ENCODE measurements at places on chromosomes 5 and 9.

DNA sequence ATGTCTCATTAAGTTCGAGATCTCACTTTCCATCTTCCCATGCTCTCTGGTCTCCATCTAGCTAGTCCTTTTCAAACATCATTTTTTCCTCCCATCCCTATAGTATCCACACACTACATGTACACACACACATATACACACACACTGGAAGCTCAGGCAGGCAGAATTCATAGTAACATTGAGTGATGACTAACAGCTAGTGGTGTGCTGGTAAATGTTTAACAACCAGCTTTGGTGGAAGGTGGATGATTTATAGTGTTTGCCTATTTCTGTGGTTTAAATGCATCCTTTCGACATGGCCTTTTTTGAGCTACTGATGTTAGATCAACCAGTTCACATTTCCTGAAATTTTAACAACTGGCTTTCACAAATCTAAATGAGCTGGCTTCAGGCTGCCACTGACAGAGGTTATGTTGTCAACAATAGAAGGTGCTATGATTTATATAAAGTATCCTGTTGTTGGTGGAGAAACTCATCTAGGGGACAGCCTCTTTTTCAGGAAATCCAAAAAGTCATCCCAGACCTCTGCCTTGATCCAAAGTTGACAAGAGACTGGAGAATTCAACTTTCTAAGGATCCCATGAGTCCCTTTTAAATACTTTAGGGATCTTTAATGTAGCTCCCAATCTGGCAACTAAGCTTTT is 117.8 kb downstream of the CCDC192 start:
- no peak for DNase-seq

GRCh38 chr5:80122579-80122978 is 87.4 kb downstream of the THBS4 start:
- no peak for DNase-seq

GRCh38 chr5:56146674-56147073 is 86.5 kb downstream of the ANKRD55 start:
- DNase-seq, result no peak

DNA sequence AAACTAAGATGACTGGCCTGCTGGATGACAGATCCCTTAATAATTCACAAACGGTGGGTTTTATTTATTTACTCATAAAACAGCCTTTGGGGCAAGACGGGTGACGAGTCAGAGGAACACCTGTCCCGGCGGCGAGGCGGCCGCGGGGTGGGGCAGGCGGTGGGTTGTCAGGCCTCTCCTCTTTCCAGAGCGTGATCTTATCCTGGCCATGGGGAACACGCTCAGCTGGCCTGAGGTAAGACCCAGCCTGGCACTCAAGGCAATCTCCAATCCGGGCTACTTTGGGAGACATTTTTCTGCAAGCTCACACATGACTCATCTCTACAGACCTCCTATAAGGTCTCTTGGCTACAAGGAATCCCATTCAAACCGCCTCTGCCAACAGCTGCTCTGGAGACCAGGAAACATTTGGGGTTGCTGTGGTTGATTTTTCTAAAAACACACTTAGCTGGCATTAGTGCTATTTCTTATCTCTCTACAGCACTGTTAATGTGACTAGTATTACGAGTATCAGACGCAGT is 6.3 kb downstream of the RAPGEF1 start:
- DNase-seq, result peak; percentile 73

- DNase-seq, result no peak
Observed at GRCh38 chr9:16125629-16126028, 572.8 kb downstream of the CCDC171 start.

DNA sequence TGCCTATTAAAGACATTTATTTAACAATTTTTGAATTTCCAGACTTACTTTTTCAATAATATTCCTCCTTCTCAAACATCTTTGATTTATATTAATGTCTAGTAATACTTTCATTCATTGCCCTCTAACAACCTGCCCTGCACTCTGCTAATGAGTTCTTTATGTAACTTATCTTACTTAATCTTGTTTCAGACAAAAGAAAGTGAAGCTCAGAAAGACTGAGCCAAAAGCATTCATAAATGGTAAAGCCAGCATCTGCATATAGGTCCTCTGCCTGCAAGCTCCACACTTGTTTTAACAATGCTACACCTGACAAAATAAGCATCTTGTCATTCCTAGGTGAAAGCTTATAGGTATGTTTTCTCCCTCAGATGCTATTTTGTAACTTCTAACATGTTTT is 2.4 kb upstream of the TNPO1 start:
- DNase-seq, result no peak

DNA sequence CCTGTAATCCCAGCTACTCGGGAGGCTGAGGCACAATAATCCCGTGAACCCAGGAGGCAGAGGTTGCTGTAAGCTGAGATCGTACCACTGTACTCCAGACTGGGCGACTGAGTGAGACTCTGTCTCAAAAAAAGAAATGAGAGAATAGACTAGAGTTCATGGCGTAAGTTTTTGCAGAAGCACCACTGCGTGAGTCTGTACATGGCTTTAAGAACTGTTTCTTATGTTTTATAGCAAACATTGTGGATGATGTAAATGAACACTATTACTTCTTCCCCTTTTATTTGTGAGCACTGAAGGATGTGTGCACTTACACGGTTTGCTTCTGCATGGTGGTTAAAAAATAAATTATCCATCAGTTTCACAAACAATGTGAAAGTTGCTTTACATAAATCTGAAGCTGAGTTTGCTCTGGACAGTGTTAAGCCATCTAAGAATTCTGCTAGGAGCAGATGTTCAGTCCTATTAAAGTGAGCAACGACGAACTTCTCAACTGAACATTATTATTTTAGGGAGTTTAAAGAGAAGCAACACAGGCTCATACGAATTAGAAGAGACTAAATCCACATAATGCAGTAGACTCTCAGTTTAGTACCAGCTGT is 52.5 kb downstream of the ZFAND5 start:
- DNase-seq, result no peak

GRCh38 chr5:11863911-11864310 is 40.3 kb downstream of the CTNND2 start:
- DNase-seq, result no peak

- no peak for DNase-seq
Observed at GRCh38 chr9:109640580-109641371, 139.2 kb upstream of the PALM2AKAP2 start.

- DNase-seq, result no peak
Observed at GRCh38 chr9:132583584-132584304, 1.3 kb downstream of the BARHL1 start.

DNA sequence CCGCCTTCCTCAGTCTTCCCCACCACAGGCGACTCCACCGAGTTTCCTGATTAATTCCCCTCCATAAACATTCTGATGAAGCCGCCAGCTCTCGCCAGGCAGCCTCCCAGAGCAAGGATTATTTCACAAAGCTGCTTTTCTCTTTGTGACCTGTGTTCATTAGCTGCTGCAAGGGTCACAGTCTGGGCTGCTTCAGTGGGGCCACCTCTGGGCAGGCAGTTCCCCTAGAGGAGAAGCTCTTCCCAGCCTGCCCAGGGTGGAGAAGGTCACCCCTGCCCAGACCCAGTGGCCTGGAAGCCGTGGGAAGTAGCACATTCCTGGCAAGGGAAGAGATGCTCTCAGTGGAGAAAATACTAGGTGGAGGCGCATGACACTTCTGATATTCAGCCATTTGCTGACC is 58.4 kb upstream of the RAPGEF1 start:
- DNase-seq, result no peak

DNA sequence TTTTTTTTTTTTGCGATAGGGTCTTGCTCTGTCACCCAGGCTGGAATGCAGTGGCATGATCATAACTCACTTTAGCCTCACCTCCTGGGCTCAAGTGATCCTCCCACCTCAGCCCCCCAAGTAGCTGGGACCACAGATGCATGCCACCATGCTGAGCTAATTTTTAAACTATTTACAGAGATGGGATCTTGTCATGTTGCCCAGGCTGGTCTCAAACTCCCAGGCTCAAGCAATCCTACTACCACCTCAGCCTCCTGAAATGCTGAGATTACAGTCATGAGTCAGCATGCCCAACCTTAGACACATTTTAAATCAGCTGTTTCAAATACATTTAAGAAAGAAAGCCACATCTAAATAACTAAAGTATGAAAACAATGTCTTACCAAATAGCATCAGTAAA is 439.0 kb downstream of the EBF1 start:
- DNase-seq, result no peak

DNA sequence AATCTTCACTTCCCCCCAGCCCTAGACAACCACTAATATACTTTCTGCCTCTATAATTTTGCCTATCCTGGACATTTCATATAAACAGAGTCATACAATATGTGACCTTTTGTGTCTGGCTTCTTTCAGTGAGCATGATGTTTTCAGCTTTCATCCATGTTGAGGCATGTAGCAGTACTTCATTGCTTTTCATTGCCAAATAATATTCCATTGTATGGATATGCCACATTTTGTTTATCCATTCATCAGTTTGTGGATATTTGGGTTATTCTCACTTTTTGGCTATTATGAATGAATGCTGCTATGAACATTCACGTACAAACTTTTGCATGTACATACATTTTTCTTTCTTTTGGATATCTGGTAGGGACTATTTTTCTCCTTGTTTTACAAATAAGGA is 49.0 kb downstream of the WWC1 start:
- no peak for DNase-seq

DNA sequence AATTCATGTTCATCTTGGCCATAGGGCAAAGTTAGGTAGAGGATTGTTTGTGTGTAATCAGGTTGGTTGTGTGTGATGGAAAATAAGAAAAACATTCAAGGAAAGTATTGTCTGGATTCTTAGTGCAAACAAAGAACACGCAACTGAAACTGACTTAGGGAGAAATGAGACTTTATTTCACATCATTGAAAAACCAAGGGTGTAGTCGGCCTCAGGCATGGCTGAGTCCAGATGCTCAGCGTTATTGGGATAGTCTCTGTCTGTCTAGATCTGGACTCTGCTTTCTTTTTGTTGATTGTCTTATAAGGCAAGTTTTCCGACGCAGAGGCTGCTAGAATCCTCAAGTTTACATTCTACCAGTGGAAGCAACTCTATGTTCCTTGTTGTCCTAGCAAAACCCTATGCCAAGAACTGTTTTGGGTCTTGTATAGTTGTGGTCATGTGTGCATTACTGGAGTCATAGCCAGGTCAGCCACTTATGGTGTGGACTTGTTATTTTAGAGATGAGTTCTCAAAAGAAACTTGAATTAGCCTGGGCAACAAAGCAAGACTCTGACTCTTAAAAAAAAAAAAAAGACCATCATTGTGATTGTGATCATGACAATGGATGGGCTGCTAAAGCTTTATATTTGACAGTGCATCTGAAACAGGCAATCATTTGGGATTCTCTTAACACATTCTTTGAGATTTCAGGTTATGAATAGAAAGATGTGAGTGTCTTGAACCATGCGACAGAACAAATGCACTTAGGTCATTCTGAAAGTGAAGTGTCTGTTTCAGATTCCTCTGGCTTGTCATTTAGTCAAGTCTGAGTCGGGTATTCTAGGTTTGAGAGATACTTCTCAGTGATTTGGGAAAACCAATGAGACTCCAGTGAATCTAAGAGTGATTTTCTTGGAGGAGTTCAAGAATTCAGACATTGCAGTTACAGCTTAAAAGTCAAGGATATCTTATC is 82.6 kb downstream of the DOCK2 start:
- DNase-seq, result no peak

DNA sequence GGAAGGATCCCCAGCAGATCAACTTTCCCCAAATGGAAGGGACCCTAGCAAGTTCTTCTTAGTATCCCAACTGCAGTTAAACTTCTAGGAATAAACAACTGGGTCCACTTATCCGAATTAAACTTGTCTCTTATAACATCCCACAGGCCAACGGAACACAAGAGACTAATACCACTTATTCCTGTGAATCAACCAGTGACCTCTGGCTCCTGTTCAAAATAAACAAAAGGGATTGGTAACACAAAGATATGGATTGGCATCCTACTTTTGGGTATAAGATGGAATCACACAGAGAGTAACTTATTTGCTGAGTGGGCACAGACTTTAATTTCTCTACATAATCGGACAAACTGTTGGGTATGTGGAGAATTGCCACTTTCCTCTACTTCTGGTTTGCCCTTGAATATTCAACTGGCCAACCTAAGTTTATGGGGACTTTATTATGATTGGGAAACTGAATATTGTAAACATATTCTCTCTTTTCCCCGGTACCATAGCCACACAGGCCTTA is 12.4 kb upstream of the PAIP1 start:
- DNase-seq, result no peak

DNA sequence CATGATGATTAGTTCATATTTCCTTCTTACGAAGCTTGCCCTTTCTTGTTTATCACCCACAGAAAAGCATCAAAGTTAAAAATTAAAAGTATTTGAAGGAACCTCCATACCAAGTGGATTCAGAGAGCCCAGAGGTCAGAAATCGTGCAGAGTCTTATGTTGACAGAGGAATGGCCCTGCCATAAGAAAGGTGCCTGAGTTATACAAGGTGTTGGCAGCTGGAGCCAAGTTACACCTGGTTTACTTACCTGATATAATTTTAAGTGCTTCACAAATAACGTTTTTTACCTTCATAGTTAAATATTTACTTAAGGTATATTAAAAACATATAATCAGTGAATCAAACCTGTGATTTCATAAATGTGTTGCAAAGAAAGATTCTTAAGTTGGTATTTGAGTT is 42.3 kb upstream of the DHFR start:
- DNase-seq, result no peak

- no peak for DNase-seq
Observed at GRCh38 chr9:114312513-114312875, 10.4 kb upstream of the ORM1 start.
